MCF 10A (cell line): ENCODE measurements at places on chromosomes 2 and 18. TPM values are rescaled to one million over a fixed set of nuclear protein-coding genes. Genes with fewer than 3 reads are reported as not detected.

QPCT gene
- not detected in 2 replicates for total RNA-seq

LONRF2 gene
- total RNA-seq, result not detected in 2 replicates

- no peak for DNase-seq
Measured at GRCh38 chr2:166625670-166626069, 131.6 kb upstream of the SCN7A start.

DNA sequence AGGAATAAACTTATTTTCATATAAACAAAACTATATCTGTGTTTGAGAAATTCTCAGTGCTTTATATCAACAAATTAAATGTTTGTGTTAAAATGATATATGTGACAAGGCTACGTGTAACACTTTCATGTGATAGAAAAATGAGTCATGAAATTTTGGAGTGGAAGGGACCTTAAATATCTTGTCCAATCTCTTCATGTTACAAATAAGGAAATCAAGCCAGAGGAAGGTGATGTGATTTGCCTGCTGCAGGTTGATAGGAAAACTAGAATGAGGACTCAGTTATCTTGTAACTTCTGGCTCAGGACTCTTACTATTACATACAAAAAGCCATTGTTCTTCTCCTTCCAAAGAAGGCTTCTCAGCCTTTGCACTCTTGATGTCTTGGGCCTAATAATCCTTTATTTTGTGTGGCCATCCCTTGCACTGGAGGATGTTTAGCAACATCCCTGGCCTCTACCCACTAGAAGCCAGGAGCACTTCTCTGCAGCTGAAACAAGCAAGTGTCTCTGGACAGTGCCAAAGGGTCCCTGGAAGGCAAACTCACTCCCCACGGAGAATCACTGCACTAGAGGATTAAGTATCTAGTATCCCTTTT is 43.0 kb upstream of the NARS1 start:
- DNase-seq, result no peak
